Gastrocnemius medialis (tissue), 4 donors: ENCODE measurements at places on chromosomes 7 and 10. TPM values are rescaled to one million over a fixed set of nuclear protein-coding genes. Genes with fewer than 3 reads are reported as not detected.

GRCh38 chr10:111303887-111304286 lies 227.1 kb downstream of the ADRA2A start:
- H3K36me3 ChIP-seq: no peaks in the 10 kb centered on the region
- no peak overlapping the region for H3K4me3 ChIP-seq
- H3K4me1 ChIP-seq: no peaks in the 10 kb centered on the region
- DNase-seq: no peak
- no peak overlapping the region for H3K27ac ChIP-seq

DNA sequence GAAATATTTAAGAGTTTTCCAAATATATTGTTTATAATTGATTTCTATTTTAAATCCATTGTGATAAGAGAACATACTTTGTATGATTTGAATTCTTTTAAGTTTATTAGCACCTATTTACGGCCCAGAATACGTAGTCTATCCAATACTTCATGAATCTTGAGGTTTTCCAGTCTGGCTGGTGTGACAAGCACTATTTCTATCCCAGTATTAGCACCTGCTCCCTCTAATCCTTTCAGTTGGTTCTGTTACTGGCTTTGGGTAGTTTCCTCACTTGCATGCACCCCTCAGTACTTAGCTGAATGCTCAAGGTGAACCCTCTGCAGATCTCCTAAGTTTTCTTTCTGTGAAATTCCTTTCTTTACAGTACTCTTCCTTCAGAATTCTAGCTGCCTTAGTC lies 166.8 kb downstream of the C1GALT1 start:
- H3K4me3 ChIP-seq: no peak overlapping the region
- H3K27me3 ChIP-seq: no peaks in the 10 kb centered on the region
- H3K36me3 ChIP-seq: no peaks in the 10 kb centered on the region
- H3K4me1 ChIP-seq: no peaks in the 10 kb centered on the region
- no peak for DNase-seq
- H3K27ac ChIP-seq: no peak overlapping the region

Gene STMP1
- 7.7 TPM for total RNA-seq

- no peak overlapping the region for H3K27ac ChIP-seq
- no peak overlapping the region for H3K4me3 ChIP-seq
- H3K27me3 ChIP-seq: no peaks in the 10 kb centered on the region
- peaks cover 30% of the 10 kb centered on the region for H3K4me1 ChIP-seq
- DNase-seq: no peak
These were observed 114.0 kb downstream of the ST7 start for GRCh38 chr7:117067340-117067739.

GRCh38 chr10:58350619-58351323 lies 16.0 kb downstream of the UBE2D1 start:
- peaks cover 84% of the 10 kb centered on the region for H3K4me1 ChIP-seq
- H3K36me3 ChIP-seq: peaks cover 6% of the 10 kb centered on the region
- no peaks in the 10 kb centered on the region for H3K27me3 ChIP-seq

Gene FAM180A
- 1.9 TPM for total RNA-seq
